ENCODE measurements at places on chromosomes 6 and 20.

GRCh38 chr6:66628917-66629316 lies 921.9 kb upstream of the EYS start:
- DNase-seq, result no peak

- DNase-seq, result no peak
These were observed 8.0 kb upstream of the OSBPL2 start for GRCh38 chr20:62230276-62230675.

DNA sequence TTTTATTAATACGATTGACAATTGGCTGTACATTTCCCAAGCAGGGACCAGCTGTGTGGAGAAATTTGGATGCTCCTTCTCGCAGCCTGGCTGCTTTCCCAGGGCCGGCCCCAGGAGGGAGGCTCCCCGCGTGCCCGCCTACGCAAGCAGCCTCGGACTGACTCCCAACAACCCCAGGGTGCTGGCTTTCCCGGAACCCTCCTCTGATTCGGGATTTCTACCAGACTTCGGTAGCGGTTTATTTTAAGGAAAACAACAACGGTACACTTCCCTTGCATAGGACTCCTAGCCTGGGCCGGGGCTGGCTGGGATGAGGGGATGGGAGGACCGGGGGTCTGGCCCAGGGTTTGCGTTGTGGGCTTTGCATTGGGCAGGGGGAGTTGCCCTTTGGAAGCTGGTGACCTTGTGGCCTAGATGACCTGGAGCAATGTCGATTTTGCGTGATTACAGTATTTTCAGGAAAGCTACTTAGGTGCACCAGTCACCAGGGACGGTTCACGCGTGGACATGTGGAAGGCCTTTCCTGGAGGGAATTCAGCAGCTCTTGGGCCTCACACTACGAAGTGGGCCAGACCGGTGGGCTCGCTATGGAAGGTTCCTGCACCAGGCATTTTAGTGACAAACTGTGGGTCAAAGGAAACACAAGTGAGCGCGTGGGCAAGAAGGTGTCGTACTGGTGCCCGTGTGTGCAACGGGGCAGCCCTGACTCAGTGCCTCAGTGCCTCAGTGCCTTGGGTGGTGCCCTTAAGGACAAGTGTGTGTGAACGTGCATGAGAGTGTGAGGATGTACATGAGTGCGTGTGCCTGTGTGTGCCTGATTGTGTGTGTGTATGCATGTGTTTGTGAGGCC lies 20.7 kb upstream of the PHACTR3 start:
- no peak for DNase-seq

DNA sequence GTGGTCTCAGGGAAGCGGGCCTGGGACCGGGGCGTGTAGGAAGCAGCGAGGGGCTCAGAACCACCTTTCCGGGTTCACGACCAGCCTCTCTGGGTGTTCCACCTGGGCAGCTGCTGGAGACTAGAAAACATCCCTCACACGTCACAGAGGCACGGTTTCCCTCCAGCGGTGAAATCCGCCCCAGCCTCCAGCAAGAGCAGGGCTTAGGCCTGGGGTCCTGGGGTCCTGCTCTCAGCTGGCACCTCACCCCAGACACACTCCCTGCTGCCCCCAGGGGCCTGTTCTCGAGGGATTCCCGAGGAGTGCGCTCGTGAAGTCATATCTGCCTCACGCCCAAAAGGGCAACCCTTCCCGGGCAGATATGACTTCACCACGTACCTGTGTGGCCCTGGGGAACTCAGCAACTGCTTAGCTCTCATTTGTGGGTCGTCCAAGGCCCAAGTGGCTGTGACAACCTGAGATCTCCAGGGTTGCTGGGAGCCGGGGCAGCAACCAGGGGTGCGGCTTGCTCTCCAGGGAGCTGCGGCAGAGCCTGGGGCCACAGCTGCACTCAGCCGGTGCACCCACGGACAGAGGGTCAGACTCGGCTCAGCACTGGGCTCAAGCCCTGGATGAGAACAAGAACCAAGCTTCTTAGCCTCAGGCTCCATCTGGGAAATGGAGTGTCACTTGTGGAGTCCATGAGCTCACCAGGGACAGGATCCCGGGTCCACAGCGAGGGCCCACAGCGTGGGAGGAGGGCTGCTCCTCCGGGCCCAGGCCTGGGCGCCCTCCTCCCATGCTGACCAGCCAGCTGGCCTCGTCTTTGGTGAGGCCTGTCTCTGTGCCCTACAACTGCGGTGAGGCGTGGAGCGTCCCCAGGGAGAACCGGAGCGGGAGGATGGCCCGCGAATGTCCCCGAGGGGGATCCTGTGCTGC lies 661 bp downstream of the FNDC11 start:
- DNase-seq, result no peak

All from activated T-cell treated with anti-CD3 and anti-CD28 coated beads for 48 hours (primary cell).